HuH-7.5 (cell line): ENCODE measurements at places on chromosomes 4 and X.

GRCh38 chr4:42643685-42644084, 13.2 kb downstream of the ATP8A1 start:
- DNase-seq = no peak

DNA sequence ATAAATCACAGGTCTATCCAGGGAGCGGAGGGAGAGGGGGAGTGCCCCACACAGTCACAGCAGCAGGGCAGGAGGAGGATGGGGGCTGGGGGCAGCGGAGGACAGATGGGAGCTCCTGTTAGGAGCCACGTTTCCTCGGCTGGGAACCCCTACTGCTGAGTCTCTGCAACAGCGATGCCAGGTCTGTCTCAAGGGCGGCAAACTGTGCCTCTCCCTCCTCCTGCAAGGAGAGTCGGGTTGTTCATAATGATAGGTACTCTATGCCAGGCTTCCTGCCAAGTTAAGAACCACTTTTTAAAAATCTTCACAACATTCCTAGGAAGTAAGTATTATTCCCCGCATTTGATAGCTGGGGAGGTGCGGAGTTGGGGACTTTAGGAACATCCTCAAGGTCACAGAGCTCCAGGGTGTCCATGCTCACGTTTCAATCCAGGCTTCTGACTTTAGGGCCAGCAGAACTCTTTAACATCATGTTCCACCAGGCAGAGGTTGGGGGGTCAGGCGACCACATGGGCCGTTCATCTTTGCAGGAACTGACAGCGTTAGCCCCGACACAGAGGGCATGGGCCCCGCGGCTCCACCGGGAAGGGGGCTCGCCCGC, 98.3 kb upstream of the MAML3 start:
- no peak for DNase-seq

GRCh38 chrX:45258731-45259402, 58.2 kb upstream of the DIPK2B start:
- DNase-seq = no peak

DNA sequence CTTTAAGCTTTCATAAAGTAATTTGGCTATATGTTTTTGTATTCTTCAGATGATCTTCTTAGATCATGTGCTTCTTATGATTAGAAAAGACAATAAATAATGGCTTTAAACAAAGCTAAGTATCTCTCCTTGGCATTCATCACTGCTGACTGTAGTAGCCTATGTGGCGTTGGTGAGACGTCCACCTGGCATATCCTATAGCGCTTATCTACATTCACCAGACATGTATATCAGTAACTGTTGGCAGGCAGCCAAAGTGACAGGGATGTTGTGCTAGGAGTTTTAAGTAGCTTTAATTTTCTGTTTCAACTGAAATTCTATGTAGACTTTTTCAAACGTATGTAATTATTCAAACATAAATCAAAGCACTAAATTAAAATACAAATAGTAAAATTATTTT, 276.4 kb downstream of the IL15 start:
- DNase-seq = no peak

- no peak for DNase-seq
Measured at GRCh38 chrX:1536712-1537030, 314 bp downstream of the P2RY8 start.

- DNase-seq = no peak
Measured at GRCh38 chrX:66919280-66919832, 280.5 kb upstream of the EDA2R start.

GRCh38 chrX:130196466-130196865, 24.7 kb downstream of the RAB33A start:
- no peak for DNase-seq

DNA sequence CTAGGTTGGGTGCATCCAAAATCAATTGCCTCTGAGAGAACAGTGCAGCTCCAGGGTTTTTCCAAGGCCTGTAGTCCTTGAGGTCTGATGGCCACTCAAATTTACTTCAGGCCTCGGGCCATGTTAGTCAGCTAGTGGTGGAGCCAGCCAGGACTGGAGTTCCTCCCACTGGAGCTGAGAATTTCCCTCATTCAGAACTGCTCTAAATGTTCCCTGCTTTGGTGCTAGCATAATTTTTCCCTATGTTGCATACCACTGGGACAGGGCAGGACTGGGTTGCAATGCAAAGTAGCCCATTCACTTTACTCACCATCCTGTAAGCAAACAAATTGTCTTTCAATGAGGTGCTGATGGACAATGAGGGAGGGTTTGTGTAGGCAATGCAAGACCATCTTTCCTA, 146.0 kb upstream of the ZXDB start:
- DNase-seq = no peak

DNA sequence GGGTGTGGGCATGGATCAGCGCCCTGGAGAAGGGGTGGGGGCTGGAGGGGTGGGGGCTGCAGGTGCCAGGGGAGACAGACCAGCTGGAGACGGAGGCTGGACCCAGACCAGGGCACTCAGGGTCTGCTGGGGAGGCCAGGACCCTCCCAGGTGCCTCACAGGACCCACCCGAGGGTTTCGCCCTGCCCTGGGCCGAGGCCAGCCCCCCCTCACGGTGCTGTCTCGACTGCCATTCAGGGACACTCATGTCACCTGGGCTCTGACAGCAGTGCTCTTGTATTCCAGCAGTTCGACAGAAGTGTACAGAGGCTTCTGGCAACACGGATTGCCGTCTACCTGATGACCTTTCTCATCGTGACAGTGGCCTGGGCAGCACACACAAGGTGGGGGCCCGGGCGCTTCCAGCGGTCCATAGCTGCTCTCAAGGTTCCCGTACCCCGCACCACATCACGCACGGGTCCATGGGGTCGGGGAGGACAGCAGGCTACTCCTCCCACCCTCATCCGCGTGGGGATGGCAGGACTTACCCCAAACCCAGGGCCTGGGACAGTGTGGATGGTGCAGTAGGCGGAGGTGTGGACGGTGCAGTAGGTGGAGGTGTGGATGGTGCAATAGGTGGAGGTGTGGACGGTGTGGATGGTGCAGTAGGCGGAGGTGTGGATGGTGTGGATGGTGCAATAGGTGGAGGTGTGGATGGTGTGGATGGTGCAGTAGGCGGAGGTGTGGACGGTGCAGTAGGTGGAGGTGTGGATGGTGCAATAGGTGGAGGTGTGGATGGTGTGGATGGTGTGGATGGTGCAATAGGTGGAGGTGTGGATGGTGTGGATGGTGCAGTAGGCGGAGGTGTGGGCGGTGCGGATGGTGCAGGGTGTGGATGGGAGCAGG, 18.1 kb downstream of the TMEM175 start:
- DNase-seq = no peak

DNA sequence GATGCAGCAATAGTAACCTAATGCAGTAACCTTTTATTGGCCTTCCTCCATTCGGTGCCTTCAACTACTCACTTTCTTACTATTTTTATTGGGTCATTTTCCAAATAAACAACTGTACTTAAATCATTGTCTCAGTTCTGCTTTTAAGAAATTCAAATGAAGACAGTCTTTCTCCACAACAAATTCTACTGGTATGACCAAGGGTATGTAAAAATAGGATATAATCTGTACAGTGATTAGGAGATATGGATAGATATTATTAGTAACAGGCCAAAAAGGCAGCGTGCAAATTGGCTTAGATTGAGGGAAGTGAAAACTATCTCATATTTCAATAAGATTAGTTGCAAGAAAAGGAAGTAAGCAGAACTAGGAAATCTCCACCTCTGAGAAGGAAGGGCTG, 177.4 kb upstream of the PPP1R2C start:
- no peak for DNase-seq

GRCh38 chr4:52684896-52685295, 25.8 kb upstream of the USP46 start:
- no peak for DNase-seq

- no peak for DNase-seq
Measured at GRCh38 chr4:53558065-53558801, 33.1 kb downstream of the LNX1 start.

- no peak for DNase-seq
Measured at GRCh38 chr4:70515367-70516250, 2.8 kb upstream of the AMTN start.

GRCh38 chr4:15930314-15930713, 8.2 kb downstream of the FGFBP1 start:
- no peak for DNase-seq

GRCh38 chrX:85004255-85004654, 578 bp downstream of the APOOL start:
- DNase-seq = no peak

GRCh38 chrX:48938721-48939425, 18.5 kb downstream of the OTUD5 start:
- DNase-seq = no peak

GRCh38 chr4:92362028-92362427, 58.3 kb downstream of the GRID2 start:
- no peak for DNase-seq

GRCh38 chrX:24375600-24376131, 15.2 kb downstream of the SUPT20HL1 start:
- DNase-seq = no peak

DNA sequence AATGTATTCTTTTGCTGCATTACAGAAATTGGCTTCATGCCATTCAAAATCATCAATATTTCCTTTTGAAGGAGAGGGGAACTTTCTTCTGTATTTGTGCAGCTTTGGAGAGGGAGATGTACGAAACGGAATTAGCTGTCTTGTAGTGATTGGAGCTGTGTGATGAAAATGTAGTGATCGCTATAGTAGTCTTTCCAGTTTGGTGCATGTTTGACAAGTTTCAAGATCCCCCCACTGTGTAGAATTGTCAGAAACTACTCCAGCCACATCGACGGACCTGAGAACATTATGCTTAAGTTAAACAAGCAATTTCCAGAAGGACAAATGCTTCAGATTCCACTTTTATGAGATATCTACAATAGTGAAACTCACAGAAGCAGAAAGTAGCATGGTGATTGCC, 21.6 kb upstream of the MAGEA1 start:
- no peak for DNase-seq

DNA sequence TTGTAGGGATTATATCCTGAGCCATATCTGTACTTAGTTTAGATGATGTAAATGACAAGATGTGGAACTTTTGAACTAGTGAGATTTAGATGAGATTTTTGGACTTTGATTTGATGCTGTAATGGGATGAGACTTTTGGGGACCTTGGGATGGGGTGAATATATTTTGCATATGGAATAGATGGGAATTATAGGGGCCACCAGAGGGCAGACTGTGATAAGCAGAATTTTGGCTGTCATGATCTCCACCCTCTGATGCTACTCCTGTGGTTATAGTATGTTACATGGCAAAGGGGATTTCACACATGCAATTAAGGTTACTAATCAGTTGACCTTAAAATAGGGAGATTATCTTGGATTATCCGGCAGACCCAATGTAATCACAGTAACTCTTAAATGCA, 214.0 kb upstream of the NHS start:
- no peak for DNase-seq
